ENCODE measurements at places on chromosomes 4 and X. TPM values are rescaled to one million over a fixed set of nuclear protein-coding genes. Genes with fewer than 3 reads are reported as not detected.

GRCh38 chr4:189385098-189385497 is 555.6 kb upstream of the FRG1 start:
- H3K27me3 ChIP-seq, result no peaks in the 10 kb centered on the region
- peaks cover 11% of the 10 kb centered on the region for H3K4me1 ChIP-seq
- peaks cover 2% of the 10 kb centered on the region for H3K36me3 ChIP-seq
- no peak overlapping the region for H3K27ac ChIP-seq
- H3K4me3 ChIP-seq, result no peak overlapping the region

Gene LARP7
- total RNA-seq, result 50.6 TPM

DNA sequence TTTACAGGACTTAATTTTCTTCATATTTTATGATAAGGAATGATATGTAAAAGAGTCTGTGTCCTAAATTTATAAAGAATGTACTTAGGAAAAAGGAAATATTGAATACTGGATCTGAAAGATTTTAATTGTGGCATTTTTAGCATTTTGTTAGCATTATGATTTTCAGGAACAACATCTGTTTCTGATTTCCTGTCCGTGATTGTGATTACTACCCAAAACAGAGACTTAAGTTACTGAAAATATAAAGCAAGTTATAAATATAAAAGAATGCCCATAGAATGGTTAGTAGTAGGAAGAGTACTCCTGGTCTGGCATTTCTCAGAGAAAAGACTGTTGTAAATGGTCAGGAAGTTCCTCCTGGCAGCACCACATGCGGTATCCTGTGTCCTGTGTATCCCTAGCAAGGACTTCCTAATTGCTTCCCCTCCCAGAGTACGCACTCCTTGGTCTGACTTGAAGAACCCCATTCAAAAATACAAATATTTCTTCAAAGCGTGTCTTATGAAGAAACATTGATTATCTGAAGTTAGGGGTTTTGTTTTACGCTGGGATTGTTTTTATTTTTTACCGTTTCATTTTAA is 88.9 kb downstream of the RS1 start:
- no peaks in the 10 kb centered on the region for H3K27me3 ChIP-seq
- H3K4me3 ChIP-seq, result no peak overlapping the region
- H3K4me1 ChIP-seq, result no peaks in the 10 kb centered on the region
- DNase-seq, result no peak
- peaks cover 4% of the 10 kb centered on the region for H3K36me3 ChIP-seq

Gene TBX22
- total RNA-seq, result 0.27 TPM

DNA sequence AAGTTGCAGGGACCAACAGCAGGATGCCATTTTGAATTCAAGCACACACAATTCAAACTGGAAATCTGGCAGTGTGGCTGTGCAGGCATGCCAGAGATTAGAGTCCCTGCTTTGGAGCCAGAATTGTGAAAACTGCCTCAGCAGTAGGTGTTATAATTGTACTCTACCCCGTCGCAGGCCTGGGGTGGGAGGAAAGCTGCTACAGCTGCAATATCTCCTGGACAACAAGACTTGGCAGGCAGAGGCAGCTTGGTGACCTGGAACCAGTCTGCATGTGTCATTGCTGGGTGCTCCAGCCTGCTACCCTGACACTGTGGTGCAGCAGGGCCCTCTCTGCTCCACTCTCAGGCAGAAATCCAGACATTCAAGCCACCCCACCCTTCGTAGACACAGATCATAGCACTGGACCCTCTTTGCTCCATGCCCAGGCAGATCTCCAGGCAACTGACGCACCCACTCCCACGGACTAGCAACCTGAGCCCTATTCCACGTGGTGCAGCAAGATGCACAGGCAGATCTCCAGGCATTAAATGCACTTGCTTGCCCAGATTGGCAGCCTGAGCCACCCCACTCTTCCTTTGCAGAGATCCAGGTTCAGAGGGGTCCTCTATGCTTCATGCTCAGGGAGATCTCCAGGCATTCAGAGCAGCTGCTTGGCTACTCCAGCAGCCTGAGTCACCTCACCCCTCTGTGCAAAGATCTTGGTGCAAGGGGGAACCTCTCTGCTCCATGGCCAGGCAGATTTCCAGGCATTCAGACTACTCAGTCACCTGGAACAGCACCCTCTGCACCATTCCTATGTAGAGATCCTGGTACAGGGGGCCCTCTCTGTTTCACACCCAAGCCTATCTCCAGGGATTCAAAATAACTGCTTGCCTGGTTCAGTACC is 140.5 kb downstream of the LRBA start:
- no peaks in the 10 kb centered on the region for H3K27me3 ChIP-seq
- peaks cover 34% of the 10 kb centered on the region for H3K36me3 ChIP-seq
- H3K4me3 ChIP-seq, result no peak overlapping the region
- H3K27ac ChIP-seq, result no peak overlapping the region
- H3K4me1 ChIP-seq, result no peaks in the 10 kb centered on the region

Gene FAM199X
- 23.2 TPM for total RNA-seq

Gene MEPE
- not detected for total RNA-seq

Gene BST1
- 0.38 TPM for total RNA-seq

Gene ELF2
- 56.5 TPM for total RNA-seq

DNA sequence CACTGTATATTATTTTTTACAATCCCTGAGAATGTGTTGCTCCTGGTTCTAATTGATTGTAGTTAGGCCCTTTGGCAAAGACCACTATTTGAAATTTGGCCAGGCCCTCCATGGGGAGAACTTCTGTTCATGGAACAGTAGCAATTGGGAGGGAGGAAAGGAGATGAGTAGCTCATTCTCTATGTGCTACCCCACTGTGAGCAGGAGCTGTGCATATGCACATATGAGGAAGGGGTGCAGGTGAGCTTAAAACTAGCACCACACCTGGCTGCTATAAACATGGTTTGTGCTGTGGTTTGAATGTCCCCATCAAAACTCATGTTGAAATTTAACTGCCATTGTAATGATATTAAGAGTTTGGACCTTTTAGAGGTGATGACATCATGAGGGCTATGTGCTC is 1483.2 kb downstream of the PCDH7 start:
- no peak for DNase-seq
- H3K27ac ChIP-seq, result no peak overlapping the region
- no peaks in the 10 kb centered on the region for H3K36me3 ChIP-seq
- no peak overlapping the region for H3K4me3 ChIP-seq

GRCh38 chr4:36067116-36067515 is 177.2 kb downstream of the ARAP2 start:
- peaks cover 7% of the 10 kb centered on the region for H3K4me1 ChIP-seq
- H3K27me3 ChIP-seq, result no peaks in the 10 kb centered on the region
- H3K36me3 ChIP-seq, result peaks cover 6% of the 10 kb centered on the region

DNA sequence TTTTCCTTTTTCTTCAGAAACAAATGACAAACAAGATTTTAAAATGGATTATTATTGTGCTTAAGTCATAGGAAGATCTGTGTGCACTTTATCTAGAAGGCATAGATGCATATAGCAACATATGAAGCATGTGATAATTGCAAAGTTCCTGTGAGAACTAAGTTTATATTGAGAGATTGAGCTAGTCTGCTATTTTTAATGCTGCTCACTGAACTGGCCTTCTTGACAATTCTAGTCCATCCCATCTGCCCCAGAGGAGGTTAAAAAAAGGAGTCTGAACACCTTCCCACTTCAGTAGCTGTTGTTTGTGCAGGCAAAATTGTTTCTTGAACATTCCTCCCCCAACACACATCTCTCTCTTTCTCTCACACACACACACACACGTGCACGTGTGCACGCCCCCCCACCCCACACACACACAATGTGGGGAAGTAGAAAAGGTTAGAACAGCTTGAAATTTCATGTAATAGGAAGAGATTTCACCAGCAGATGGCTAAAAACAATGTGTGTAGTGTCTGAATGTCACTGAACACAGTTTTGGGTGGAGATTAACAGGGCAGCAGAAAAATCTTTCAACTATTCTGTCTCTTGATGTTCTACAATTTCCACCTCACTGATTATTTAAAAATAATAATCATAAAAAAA is 108.0 kb downstream of the GPM6A start:
- no peaks in the 10 kb centered on the region for H3K4me1 ChIP-seq
- H3K4me3 ChIP-seq, result no peak overlapping the region
- H3K27ac ChIP-seq, result no peak overlapping the region
- DNase-seq, result no peak

GRCh38 chr4:25654031-25654970 is 1.4 kb upstream of the SLC34A2 start:
- H3K4me1 ChIP-seq, result peaks cover 9% of the 10 kb centered on the region
- no peak overlapping the region for H3K4me3 ChIP-seq
- no peaks in the 10 kb centered on the region for H3K36me3 ChIP-seq
- peaks cover 58% of the 10 kb centered on the region for H3K27me3 ChIP-seq
- DNase-seq, result no peak
- H3K27ac ChIP-seq, result peak overlapping the region; percentile 23

- no peak overlapping the region for H3K4me3 ChIP-seq
- no peak for DNase-seq
- peaks cover 3% of the 10 kb centered on the region for H3K36me3 ChIP-seq
- no peak overlapping the region for H3K27ac ChIP-seq
Observed at GRCh38 chrX:108245462-108245861, 153.9 kb downstream of the ATG4A start.

DNA sequence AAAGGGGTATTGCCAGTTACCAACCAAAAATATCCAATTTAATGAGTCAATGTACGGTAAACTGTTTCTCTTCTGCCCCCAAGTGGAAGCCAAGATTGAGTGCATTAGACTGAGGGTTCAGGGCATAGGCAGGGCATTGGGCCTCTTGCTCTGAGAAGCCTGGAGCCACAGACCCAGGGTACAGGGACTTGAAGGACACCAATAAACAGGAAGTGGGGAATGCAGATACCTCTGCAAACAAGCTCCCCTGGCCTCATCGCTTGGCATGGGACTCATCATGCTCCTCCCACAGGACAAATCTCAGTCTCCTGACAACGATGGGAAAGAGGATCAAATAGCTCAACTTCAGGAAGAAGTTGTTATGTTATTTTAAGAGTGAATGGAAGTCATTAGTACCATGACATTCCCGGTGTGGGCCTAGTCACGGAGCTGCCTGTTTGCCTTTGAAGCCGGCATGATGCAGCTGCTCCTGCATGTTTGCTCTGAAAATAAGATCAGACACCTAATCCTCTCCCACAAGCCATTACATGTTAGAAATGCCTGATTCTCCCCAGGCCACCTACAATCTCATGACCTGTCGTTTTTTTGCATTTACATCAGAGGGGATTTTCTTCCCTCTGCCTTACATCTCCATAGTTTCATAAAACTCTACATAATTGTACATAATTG is 224.2 kb downstream of the RCHY1 start:
- H3K4me3 ChIP-seq, result no peak overlapping the region
- H3K36me3 ChIP-seq, result no peaks in the 10 kb centered on the region
- peaks cover 19% of the 10 kb centered on the region for H3K4me1 ChIP-seq
- H3K27me3 ChIP-seq, result no peaks in the 10 kb centered on the region
- DNase-seq, result no peak

Gene BEX5
- total RNA-seq, result 26.8 TPM

DNA sequence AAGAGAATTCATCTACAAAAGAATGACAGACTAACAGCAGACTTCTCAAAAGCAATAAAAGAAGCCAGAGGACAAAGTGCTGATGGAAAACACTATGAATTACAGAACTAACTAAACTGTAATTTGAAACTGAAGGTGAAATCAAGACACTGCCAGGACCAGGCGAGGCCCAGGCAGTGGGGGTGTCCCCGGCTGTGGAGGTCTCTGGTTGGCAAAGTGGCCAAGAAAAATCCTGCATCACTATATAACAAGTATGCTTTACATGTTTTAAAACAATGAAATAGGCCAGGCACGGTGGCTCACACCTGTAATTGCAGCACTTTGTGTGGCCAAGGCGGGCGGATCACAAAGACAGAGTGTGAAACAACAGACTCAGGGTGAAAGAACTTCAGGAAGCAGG is 32.9 kb downstream of the CHM start:
- H3K27me3 ChIP-seq, result no peaks in the 10 kb centered on the region
- H3K4me3 ChIP-seq, result no peak overlapping the region
- peak overlapping the region; percentile 95 for H3K27ac ChIP-seq
- no peak for DNase-seq
- H3K36me3 ChIP-seq, result peaks cover 23% of the 10 kb centered on the region

DNA sequence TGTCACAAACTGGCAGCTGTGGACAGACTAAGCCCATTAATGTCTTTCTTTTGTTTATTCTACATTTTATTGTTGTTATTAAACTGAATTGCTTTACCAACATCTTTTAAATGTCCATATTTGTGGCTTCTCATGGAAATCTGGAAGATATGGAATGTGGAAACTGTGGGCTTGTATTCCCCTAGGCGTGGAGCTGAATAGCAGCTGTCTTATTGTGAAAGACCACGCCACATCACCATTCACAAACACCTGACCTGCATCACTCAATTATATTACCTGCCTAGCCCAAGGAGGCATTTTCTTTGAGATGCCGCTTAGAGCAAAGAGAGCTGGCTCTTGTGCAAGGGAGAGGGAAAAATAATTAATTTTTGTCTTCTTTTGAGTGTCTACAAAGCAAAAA is 96.9 kb upstream of the GPRIN3 start:
- no peak overlapping the region for H3K4me3 ChIP-seq
- no peaks in the 10 kb centered on the region for H3K27me3 ChIP-seq
- no peak overlapping the region for H3K27ac ChIP-seq
- H3K36me3 ChIP-seq, result no peaks in the 10 kb centered on the region

Gene LINC00632
- 152 TPM for total RNA-seq

DNA sequence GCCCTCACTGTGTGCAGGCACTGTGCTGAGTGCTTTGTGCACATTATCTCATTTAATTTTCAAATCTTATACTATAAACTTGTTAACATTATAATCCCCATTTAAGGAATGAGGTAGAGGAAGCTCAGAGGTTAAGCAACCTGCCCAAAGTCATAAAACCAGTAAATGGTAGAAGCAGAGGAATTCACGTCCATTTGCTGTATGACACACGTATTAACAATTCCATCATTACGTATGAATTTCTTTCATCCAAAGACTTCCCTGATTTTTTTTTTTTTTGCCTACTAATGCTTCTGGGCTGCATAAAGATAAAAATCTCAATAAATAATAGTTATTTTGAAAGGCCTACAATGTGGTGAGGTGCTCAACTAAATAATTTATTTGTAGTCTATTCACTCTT is 64.5 kb upstream of the H2AZ1 start:
- no peaks in the 10 kb centered on the region for H3K4me1 ChIP-seq
- no peak overlapping the region for H3K4me3 ChIP-seq
- no peak for DNase-seq
- H3K36me3 ChIP-seq, result no peaks in the 10 kb centered on the region
- no peaks in the 10 kb centered on the region for H3K27me3 ChIP-seq
- H3K27ac ChIP-seq, result no peak overlapping the region

GRCh38 chr4:149345424-149345823 is 470.2 kb downstream of the IQCM start:
- H3K4me1 ChIP-seq, result no peaks in the 10 kb centered on the region
- no peak for DNase-seq
- H3K4me3 ChIP-seq, result no peak overlapping the region
- no peaks in the 10 kb centered on the region for H3K36me3 ChIP-seq
- H3K27ac ChIP-seq, result no peak overlapping the region
- H3K27me3 ChIP-seq, result no peaks in the 10 kb centered on the region

DNA sequence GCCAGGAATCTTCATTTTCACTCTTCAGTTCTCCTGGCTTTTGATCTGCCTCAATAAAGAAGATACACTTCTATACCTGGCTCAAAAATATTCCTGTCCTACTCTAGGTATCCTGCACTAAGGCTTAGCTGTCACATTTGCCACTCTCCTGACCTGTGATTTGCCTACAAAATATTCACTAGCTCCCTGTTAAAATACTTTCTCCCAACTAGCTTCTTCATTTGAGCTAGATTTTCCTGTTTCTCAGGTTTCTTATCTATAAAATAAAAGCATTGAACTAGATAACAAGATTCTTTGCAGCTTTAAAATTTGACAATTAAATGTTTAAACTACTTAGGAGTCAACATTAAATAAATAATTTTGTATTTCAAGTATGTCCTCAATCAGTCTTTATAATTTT is 53.2 kb downstream of the CHIC2 start:
- peaks cover 25% of the 10 kb centered on the region for H3K4me1 ChIP-seq
- DNase-seq, result no peak
- H3K27me3 ChIP-seq, result no peaks in the 10 kb centered on the region
- no peak overlapping the region for H3K4me3 ChIP-seq
- peaks cover 2% of the 10 kb centered on the region for H3K36me3 ChIP-seq
- H3K27ac ChIP-seq, result no peak overlapping the region
